ENCODE measurements at places on chromosomes 2 and 18. TPM values are rescaled to one million over a fixed set of nuclear protein-coding genes. Genes with fewer than 3 reads are reported as not detected.

PLGLB2 gene
- 0.32 TPM for total RNA-seq

G6PC2 gene
- total RNA-seq: not detected

ARHGAP15 gene
- total RNA-seq: 1.4 TPM

LAMA3 gene
- total RNA-seq: 18.1 TPM

REG3G gene
- not detected for total RNA-seq

ANKRD30BL gene
- not detected for total RNA-seq

ALPP gene
- total RNA-seq: not detected

PJVK gene
- total RNA-seq: 2.9 TPM

CPO gene
- not detected for total RNA-seq

FSHR gene
- not detected for total RNA-seq

ERMN gene
- not detected for total RNA-seq

NCK2 gene
- 39.9 TPM for total RNA-seq

LINC00305 gene
- not detected for total RNA-seq

RAB17 gene
- not detected for total RNA-seq

ARHGEF4 gene
- 7.4 TPM for total RNA-seq

UGT1A3 gene
- not detected for total RNA-seq

COL6A3 gene
- total RNA-seq: 2,045 TPM

GCFC2 gene
- total RNA-seq: 16.8 TPM

TBR1 gene
- total RNA-seq: under 0.01 TPM

RGPD4 gene
- not detected for total RNA-seq

ERFE gene
- total RNA-seq: 2.4 TPM

MDH1B gene
- total RNA-seq: 1.3 TPM

FLACC1 gene
- not detected for total RNA-seq

MBP gene
- total RNA-seq: 1.8 TPM

HOXD12 gene
- not detected for total RNA-seq

All from epithelial cell of alveolus of lung (primary cell).